Foreskin keratinocyte (primary cell): ENCODE measurements at places on chromosomes 4 and X. TPM values are rescaled to one million over a fixed set of nuclear protein-coding genes. Genes with fewer than 3 reads are reported as not detected.

BDH2 gene
- total RNA-seq = 23.6 and 32.0 TPM in 2 replicates

- no peak for DNase-seq
These were observed 215.8 kb upstream of the LEF1 start for GRCh38 chr4:108384544-108384943.

DNA sequence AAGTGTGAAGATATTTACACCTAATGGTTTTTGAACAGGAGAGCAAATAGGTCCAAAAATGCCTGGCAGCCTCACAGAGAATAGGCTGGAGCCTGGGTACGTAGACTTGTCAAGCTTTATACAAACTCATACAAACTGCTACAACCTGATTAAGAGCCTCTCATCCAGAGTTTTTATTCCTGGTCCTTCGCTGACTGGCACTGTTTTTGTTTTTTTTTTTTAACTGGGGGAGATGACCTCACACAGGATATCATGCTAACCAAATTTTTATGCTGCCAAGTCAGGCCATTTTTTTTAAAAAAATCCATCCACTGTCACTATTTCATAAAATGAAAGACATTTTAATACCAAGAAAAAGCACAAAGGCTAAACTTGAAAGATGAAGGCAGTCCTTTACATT is 1.9 kb downstream of the FAM114A1 start:
- DNase-seq = no peak

GLRA2 gene
- not detected in 2 replicates for total RNA-seq

DNA sequence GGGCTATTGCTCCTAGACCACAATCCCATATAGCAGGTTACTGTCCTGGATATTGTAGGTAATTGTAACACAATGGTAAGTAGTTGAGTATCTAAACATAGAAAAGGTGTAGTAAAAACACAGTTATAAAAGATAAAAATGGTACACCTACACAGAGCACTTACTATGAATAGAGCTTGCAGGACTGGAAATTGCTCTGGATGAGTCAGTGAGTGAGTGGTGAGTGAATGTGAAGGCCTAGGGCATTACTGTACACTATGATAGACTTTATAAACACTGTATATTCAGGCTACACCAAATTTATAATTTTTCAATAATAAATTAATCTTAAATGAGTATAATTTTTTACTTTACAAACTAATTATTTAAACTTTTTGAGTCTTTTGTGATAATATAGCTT is 425.7 kb downstream of the PABPC4L start:
- DNase-seq = peak; percentile 36

RS1 gene
- total RNA-seq = not detected in 2 replicates

GRCh38 chr4:170001011-170001744 is 25.0 kb downstream of the MFAP3L start:
- DNase-seq = no peak

GRCh38 chr4:80918004-80918403 is 112.5 kb upstream of the BMP3 start:
- peak; percentile 59 for DNase-seq

DNA sequence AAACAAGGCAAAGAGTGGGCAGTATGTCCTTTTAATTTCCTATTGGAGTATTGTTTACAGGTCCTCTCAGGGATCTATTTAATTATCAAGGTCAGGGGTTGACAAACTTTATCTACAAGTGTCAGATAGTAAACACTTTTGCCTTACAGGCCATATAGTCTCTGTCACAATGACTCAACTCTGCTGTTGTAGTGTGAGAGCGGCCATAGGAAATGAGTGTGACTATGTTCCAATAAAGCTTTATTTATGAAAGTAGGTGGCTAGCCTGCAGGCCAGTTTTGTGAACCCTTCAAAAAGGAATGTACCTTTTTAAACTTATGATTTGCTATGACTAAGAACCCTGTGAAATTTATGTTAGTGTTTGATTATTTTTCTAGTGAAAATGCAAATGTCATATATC is 156.1 kb downstream of the GPAT3 start:
- DNase-seq = peak; percentile 59

VCX2 gene
- total RNA-seq = not detected in 2 replicates

SPANXA1 gene
- total RNA-seq = not detected in 2 replicates

- peak; percentile 71 for DNase-seq
These were observed 126.0 kb downstream of the EMCN start for GRCh38 chr4:100391863-100392262.

- DNase-seq = peak; percentile 70
These were observed 219.0 kb upstream of the EMCN start for GRCh38 chr4:100736641-100737451.

- no peak for DNase-seq
These were observed 17.3 kb upstream of the TMEM185A start for GRCh38 chrX:149648932-149649331.

CT55 gene
- not detected in 2 replicates for total RNA-seq

TMEM154 gene
- 102 and 118 TPM in 2 replicates for total RNA-seq

DNA sequence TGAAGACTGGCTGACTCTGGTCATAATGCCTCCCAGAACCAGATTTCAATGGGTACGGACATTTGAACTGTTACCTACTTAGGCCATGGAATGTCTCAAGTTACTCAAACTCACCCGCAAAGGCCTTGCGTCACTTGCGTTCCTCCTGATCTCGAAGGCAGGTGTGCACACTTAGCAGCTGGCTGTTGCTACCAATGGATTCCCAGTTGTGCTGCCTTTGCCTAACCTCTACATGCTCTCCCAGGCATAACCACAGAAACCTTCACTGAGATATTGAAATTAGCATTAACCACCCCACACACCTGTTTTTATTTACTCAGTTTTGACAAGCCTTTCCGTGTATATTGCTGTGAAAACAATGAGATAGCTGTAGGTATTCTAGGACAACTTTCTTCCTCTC is 2.8 kb downstream of the ERVMER34-1 start:
- DNase-seq = no peak

DNA sequence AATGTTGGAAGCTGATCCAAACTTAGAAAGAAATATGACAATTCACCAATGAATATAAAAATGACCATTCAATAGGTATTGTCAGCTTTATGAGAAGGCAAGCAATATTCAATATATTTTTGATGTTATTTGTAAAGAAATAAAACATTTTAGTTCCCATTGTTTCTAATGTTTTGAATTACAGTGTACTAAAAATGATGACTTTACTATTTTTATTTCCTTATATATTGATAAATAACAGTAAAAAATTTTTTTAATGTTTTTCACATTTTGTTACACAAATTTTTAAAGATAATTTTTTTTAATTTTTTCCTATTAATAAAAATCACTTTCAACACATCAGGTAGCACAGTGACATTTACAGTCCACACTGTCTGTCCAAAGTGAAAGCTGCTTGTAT is 565.5 kb upstream of the FAM241A start:
- no peak for DNase-seq

- DNase-seq = no peak
These were observed 59.7 kb upstream of the PGRMC2 start for GRCh38 chr4:128347175-128347868.

DNA sequence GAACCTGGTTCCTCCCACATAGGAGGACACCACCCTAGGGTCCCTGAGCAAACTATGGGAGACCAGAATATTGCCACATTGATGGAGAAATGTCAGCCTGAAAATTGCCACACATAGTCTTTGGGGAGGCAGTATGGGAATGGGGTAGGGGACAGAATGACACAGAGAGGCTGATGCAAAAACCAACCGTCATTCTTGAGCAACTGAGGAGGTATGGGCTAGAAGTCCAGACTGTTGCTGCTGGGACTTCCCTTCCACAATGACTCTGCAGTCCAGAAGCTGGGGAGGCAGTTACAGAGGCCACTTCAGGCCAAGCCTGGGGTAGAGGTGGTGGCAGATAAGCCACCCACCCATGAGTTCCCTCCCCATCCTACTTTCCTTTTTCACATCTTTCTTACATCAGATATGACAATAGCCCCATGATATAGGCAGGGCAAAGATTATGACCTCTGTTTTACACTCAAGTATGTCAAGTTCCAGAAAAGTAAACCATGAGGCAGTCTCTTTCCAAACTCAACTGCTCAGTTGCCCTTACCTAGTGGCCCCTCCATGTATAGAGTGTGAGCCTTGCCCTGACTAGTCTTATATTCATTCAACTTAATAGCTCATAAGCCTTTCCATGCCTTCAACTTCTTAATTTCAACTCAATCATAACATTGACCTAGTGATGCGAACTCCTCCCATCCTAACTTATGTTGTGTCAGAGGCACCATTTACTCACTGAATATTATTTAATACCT is 41.7 kb downstream of the VSIG4 start:
- no peak for DNase-seq

ASB12 gene
- 0.07 TPM in 1 of 2 replicates, not detected in the other for total RNA-seq

COL25A1 gene
- 0.03 TPM in 1 of 2 replicates, not detected in the other for total RNA-seq

GRCh38 chrX:135489542-135489941 is 30.9 kb upstream of the INTS6L start:
- DNase-seq = no peak

- no peak for DNase-seq
These were observed 22.7 kb upstream of the SEPSECS start for GRCh38 chr4:25182937-25183336.

HTN1 gene
- not detected in 2 replicates for total RNA-seq
